H1 (cell line): ENCODE measurements at places on chromosomes 13 and 19. TPM values are rescaled to one million over a fixed set of nuclear protein-coding genes. Genes with fewer than 3 reads are reported as not detected.

Gene ADGRE2
- 3.2 and 4.5 TPM in 2 replicates for total RNA-seq

Gene TSKS
- total RNA-seq, result not detected in 2 replicates

- DNase-seq, result no peak
Measured at GRCh38 chr13:29570051-29570654, 25.3 kb downstream of the SLC7A1 start.

- no peak for DNase-seq
Measured at GRCh38 chr13:79361299-79361698, 44.8 kb downstream of the RBM26 start.

DNA sequence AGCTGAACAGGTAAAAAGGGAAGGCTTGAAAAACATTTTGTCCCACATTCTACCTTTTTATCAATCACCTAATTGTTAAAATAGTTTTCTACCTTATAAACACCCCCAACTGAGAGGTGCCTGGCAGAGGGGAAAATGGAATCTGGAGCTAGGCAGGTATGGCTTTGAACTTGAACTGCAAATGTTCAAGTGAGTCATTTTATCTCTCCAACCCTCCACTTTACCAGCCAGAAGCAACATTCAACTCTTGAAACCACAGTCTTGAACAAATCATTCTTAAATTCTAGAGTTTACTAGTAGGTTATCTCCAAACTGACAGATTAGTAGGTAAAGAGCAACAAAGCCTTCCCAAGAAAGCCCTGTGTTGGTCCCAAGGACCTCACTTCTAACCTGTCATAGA, 116.9 kb downstream of the ABCC4 start:
- DNase-seq, result no peak

DNA sequence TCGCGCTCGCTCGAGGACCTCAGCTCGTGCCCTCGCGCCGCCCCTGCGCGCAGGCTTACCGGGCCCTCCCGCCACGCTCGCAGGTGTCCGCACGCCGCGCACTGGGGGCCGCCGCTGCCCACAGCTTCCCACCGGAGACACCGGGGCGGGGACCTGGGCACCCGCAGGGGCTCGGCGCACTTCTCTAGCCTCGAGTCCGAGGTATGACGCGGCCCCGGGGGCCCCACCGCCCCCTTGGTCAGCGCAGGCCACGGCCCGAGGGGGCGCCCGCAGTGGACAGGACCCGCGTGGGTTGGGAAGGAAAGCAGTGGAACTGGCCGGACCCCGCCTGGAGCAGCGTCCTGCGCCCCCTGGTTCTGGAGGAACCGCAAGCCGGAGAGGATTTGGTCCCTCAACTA, 2.1 kb upstream of the GRWD1 start:
- no peak for DNase-seq

- no peak for DNase-seq
Measured at GRCh38 chr13:46145135-46145534, 36.8 kb downstream of the LCP1 start.

DNA sequence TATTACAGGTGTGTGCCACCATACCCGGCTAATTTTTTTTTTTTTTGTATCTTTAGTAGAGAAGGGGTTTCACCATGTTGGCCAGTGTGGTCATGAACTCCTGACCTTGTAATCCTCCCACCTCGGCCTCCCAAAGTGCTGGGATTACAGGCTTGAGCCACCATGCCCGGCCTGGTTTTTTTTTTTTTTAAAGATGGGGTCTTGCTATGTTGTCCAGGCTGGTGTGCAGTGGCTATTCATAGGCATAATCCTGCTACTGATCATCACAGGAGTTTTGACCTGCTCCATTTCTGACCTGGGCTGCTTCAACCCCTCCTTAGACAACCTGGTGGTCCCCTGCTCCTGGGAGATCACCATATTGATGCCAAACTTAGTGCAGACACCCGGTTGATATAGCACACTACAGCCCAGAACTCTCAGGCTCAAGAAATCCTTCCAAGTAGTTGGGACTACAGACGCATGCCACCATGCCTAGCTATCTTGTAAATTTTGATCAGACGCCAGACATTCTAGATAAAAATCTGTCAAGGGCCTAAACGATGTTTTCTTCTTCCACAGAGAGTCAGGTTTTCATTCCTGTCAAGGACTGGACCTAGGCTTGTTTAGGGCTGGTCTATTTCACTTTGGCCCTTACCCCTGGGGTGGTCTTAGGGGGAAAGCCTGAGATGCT, 9.5 kb downstream of the PLAUR start:
- DNase-seq, result no peak

DNA sequence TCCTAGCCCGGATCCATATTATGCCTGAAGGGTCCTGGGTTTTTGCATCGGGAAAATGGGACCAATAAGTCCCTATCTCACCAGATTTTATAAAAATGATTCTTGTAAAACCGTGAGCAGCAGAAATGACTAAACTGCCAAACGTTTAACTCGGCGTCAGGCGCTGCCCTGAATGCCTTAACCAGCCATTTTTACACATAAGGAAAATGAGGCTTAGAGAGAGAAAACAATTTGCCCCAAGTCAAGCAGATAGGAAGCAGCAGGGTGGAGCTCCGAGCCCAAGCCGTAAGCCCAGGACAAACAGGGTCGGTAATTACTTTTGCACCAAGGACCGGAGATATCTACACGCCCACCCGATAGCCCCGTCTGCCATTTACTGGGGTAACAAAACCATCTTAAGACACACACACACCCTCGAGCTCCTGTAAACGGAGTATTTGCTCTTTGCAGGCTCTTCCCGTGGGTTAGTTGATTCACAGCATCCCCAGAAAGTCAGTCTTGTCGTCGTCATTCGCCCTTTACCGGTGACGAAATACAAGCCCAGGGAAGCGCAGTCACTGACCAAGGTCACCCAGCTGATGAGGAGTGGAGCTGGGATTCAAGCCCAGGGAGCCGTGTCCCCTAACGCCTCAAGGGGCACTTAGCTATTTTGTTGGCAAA, 16.0 kb upstream of the MRI1 start:
- no peak for DNase-seq

GRCh38 chr13:105231579-105231978, 1303.9 kb downstream of the EFNB2 start:
- no peak for DNase-seq

DNA sequence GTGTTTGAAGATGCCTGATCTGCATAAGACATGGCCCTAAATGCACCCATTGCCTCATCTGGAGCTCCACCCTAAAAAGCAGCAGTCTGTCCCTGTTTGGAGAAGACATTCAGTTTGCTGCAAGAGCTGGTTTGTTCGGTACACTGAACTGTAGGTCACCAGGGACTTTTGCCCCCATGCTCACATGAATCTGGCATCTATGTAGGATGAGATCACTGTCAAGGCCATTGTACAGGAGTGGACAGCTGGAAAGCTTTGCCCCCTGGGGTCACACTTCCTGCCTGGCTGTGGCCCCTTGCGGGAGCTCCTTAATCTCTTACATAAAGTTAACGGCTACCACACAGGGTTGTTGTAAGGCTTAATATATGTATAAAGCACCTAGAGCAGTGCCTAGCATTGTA, 73.0 kb downstream of the IPO5 start:
- no peak for DNase-seq

GRCh38 chr19:2548966-2549365, 73.0 kb downstream of the GADD45B start:
- DNase-seq, result no peak
